Cardiac muscle cell (in vitro differentiated cells and primary cell): ENCODE measurements at places on chromosomes 6 and 20. TPM values are rescaled to one million over a fixed set of nuclear protein-coding genes. Genes with fewer than 3 reads are reported as not detected.

DNA sequence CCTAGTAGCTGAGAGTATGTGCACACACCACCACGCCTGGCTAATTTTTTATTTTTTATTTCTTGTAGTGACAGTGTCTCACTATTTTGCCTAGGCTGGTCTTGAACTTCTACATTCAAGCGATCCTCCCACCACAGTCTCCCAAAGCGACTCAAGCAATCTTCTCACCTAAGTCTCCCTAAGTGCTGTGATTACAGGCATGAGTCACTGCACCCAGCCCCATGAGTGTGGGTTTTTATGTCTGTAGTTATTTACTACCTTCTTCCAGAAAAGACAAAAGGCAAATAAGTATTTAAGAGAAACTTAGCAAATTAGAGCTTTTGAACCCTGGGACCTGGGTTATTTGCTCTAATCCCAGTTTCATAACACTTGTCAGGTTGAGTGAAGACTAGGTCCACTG lies 92.3 kb upstream of the HCRTR2 start:
- no peak for DNase-seq

- no peak for DNase-seq
These were observed 307.5 kb upstream of the SULF2 start for GRCh38 chr20:48092596-48093280.

DNA sequence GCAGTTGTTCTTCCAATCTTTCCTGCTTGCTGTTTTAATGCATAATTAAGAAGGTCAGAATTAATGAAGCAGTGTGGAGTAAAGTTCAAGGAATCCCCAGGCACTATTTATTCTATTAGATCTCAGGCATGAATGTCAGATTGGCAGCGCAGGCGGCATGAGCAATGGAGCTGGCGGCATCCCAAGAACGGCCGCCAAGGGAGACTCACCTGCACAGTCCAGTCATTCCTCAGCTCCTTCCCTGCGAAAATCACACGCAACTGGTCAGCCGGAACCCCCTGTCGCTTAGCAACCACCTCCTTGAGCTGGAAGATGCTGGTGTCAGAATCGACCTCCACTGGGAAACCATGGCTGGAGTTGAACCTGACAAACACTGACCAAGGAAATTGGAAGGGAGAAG lies 284.5 kb downstream of the PRKN start:
- no peak for DNase-seq

The PCED1A gene
- polyA plus RNA-seq = 45.5 and 50.6 TPM in 2 replicates

- no peak for DNase-seq
These were observed 140.7 kb upstream of the STXBP5 start for GRCh38 chr6:147063469-147064031.

The GNRH2 gene
- polyA plus RNA-seq = 0.24 TPM in 1 of 2 replicates, not detected in the other

The MTO1 gene
- polyA plus RNA-seq = 19.6 and 25.3 TPM in 2 replicates

GRCh38 chr6:135423649-135424128 lies 73.9 kb downstream of the AHI1 start:
- peak; percentile 70 for DNase-seq
